ENCODE measurements at places on chromosomes 1 and 21.

DNA sequence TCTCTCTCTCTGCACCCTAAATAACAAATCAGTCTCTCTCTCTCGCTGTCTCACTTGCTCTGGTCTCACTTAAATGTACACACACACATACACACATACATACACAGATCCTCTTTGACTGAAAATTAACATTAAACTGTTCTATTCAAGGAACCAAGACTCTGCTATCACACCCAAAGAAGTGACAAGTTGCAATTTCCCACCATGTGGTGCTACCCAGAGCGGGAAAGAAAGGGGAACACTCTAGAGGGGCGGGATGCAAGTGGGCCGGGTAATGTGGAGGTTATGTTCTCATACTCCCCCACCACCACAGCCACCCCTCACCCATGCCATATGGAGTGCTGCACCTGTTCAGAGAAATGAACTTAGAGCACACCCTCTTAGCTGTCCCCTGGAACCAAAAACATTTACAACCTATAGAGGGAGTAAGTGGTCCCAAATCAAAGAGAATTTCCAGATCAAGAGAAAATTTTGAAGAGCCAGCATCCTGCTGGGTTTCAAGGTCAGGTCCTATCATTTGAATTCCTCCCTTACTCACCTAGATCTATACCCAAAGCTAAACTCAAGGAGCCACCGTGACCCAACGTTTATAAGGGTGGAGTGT lies 319.4 kb downstream of the BRINP2 start:
- no peak for DNase-seq

DNA sequence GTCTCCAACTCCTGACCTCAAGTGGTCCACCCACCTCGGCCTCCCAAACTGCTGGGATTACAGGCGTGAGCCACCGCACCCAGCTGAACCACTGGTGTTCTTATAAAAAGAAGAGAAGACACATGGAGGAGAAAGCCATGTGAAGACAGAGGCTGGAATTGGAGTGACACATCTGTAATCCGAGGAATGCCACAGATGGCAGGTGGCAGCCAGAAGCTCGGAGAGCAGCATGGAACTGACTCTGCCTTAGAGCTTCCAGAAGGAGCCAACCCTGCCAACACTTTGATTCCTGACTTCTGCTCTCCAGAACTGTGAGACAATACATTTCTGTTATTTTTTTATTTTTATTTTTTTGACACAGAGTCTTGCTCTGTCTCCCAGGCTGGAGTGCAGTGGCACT lies 59.0 kb upstream of the ATP2B4 start:
- no peak for DNase-seq

DNA sequence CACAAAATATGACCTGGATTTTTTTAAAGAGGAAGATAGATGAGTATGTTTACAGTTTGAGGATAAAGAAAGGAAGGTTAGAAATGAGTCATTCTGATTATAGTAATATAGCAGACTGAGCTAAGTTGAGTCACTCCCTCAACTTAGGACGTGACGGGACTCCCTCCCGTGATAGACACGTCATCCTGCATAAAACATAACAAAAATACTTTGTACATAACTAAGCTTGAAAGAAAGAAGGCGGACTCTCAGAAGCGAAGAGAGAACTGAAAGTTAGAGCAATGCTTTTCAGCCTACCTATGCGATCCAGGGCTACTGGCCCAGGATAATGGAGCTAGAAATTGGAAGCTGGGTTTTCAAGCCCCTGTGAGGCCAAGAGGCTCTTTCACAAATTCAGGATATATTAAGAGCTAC lies 53.0 kb upstream of the DESI2 start:
- DNase-seq = no peak

- no peak for DNase-seq
Observed at GRCh38 chr1:88001460-88001859, 672.8 kb downstream of the LMO4 start.

GRCh38 chr1:47792779-47793178 lies 204.4 kb downstream of the TRABD2B start:
- DNase-seq = no peak

- DNase-seq = peak; percentile 83
Observed at GRCh38 chr1:17059391-17060305, 5.8 kb upstream of the SDHB start.

- no peak for DNase-seq
Observed at GRCh38 chr1:220565670-220566069, 37.7 kb downstream of the MARK1 start.

DNA sequence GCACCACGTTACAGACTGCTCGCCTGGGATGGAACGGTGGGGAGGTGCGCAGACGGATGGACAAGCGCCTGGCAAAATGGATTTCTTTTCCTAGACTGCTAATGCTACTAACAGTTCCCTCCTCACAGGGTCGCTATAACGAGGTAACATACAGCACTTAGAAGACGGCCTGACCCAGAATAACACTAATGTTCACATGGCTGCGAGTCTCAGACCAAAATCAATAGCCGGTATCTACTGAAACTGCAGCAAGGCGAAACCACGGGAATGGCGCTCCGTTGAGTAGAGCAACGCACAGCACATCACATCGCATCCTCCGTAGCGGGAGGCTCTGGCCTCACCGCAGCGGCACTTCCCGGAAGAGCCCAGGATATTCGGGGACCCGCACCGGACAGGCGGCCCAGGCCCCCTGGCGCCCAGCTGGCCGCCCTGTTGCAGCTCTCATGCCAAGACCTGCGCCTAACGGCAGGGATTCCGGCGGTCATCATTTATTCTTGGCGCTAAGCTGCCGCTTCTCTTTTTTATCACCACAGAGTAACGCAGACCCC lies 46.6 kb downstream of the VPS26C start:
- peak; percentile 77 for DNase-seq

- no peak for DNase-seq
Observed at GRCh38 chr1:16334655-16335340, 17.5 kb downstream of the FBXO42 start.
